ENCODE measurements at places on chromosomes 5 and 9. TPM values are rescaled to one million over a fixed set of nuclear protein-coding genes. Genes with fewer than 3 reads are reported as not detected.

AK8 gene
- total RNA-seq, result 0.98 TPM

ANXA1 gene
- total RNA-seq, result 55.5 TPM

CCDC180 gene
- total RNA-seq, result 4.0 TPM

GZMA gene
- 5.4 TPM for total RNA-seq
